Occipital lobe (tissue), 3 donors: ENCODE measurements at places on chromosomes 13 and 19. TPM values are rescaled to one million over a fixed set of nuclear protein-coding genes. Genes with fewer than 3 reads are reported as not detected.

- no peak for DNase-seq
These were observed 47.8 kb downstream of the TSHZ3 start for GRCh38 chr19:31301306-31301980.

- no peak for DNase-seq
These were observed 5.1 kb downstream of the USE1 start for GRCh38 chr19:17220207-17220758.

GRCh38 chr19:19459707-19460251 is 54.3 kb downstream of the GATAD2A start:
- peak; percentile 36 for DNase-seq

DNA sequence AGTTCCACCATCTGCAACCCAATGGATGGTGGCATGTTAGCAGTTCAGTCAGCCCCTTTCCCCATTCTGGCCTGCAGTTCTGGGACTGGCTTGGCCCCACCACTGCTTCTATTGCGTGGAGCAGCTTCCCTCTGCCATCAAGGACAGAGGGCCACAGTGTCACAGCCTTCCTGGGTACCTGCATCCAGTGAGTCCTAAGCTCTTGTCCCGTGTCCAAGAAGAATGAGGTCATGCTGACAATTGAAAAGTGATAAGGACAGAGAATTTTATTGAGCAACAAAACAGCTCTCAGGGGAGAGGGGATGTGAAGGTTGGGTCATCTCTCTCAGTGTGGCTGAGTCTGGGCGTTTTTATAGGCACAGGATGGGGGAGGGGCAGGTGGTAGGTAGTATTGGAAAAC is 33.5 kb upstream of the SIN3B start:
- DNase-seq: no peak

DNA sequence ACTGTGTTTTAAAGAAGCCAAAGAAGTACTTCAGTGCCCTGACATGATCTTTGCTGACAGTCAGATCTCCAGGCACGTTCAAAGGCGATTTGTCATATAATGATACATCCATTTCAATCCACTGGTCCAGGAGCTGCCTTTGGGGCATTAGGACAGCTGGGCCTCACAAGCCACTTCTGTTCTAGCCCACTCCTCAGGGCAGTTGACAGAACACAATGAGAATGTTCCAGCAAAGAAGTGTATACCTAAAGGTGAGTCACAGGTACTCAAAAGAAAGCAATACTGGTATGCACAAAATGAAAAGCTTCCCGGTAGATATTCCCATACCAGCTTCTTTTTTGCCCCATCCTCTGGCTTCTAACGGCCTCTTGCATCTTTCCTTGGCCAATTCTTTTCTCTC is 12.5 kb upstream of the MAP3K10 start:
- no peak for DNase-seq

DNA sequence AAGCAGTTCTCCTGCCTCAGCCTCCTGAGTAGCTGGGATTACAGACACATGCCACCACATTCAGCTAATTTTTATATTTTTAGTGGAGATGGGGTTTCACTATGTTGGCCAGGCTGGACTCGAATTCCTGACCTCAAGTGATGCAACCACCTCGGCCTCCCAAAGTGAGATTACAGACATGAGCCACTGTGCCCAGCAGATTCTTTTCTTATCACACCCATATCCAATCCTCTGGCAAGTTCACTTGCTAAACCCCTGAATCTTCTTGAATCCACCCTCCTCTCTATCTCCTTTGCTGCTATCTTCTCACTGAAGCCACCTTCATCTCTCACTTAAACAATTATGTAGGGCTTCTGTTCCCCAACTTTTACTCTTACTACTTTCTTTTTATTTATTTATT is 17.5 kb downstream of the TMEM143 start:
- no peak for DNase-seq

GRCh38 chr13:111345682-111346081 is 25.2 kb downstream of the TEX29 start:
- DNase-seq: no peak

DNA sequence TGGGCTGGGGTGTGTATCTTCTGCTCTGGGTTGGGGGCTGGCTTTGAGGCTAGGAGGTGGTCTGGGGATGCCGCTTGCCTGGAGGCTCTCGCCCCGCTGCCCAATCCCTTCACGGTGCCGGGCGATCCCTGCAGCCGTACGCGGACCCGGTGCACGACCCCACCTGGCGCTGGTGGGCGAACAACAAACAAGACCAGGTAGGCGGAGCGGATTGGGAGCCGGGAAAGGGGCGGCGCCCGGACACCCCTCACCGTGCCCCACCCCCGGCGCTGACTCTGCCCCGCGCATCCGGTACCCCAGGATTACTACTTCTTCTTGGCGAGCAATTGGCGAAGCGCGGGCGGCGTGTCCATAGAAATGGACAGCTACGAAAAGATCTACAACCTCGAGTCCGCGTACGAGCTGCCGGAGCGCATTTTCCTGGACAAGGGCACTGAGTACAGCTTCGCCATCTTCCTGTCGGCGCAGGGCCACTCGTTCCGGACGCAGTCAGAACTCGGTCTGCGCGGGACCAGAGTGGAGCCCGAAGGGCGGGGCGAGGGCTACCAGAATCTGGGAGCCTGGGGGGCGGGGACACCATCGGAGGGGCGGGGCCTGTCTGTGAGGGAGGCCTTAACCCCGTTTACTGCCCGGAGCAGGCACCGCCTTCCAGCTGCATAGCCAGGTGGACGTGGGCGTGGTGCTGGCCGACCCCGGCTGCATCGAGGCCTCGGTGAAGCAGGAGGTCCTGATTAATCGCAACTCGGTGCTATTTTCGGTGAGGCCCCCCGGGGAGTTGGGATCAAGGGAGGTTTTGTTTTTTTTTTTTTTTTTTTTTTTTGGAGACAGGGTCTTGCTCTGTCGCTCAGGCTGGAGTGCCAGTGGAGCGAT is 12.1 kb upstream of the PSMD8 start:
- DNase-seq: no peak

DNA sequence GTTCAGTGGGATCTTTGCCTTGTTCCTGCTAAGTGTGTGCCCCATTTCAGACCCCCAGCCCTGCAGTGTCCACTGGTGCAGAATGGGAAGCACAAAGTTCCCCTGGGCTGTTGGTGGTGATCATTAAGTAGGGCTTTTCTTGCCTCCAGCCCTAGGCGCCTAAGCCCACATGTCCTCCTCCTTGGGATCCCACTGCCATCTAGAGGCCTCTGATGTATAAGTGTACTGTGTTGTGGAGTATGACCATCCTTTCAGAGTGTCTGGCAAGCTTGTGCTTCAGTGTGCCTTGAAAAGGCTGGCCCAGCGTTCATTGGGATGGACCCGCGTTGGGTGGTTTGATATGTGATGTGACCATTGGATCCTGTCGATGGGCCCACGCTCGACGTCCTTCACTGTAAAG is 71.2 kb downstream of the WASF3 start:
- no peak for DNase-seq

DNA sequence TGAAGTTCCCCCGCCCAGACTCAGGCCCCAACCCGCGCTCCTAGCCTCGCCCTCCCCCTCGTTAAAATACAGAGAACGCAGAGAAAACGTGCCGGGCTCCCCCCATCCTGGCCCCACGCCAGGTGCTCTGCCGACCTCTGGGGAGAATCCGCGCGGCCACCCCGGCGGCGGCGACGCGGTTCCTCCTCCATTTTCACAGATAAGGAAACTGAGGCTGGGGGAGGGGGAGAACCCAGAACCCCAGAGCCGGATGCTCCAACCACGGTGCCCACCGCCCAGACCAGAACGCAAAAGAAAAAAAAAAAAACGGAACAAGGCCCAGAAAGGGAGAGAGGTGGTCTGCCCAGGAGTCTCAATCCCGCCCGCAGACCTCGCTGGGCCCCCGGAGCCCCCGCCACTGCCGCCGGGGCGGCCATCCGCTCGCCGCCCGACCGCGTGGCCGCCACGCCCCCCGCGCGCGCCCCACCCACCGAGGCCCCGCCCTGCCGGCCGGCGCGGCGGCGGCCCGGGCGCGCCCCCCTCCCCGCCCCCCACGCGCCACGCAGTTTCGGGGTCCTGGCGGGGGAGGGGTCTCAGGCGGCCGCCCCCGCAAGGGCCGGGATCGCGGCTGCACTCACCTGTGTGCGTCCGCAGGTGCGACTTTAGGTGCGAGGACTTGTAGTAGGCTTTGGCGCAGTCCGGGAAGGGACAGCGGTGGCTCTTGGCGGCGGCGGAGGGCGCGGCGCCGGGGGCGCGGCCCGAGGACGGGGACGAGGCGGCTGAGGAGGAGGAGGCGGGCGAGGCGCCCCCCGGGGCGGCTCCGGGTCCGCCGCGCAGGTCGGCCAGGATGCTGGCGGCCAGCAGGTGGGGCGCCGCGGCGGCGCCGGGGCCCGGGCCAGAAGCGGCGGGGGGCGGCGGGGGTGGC is 703 bp downstream of the KLF16 start:
- DNase-seq: no peak

DNA sequence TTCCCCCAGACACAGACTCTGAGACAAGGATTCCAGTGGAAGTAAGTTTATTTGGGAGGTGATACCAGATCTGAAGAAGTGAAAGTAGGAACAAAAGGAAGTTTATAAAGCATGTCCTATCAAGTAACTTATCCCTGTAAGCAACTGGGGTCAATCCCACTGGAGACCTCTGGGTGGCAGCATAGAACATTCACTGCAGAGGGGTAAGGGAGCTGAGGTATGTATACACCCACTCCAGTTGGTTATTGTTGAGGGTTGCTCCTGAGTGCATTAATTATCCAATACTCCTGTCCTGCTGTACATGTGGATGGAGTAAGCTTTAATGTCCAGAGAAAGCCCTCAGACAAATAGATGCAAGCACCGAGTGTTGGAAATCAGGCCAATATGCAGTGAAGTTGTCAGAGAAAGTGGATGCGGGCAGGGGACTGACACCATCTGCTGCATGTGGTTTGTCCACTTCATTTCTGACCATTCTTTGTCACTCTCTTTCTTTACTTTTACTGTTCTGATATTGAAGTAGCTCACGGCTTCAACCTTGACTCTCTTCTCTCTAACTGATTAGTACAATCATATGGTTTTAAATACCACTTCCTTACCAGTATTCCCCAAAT is 46.7 kb downstream of the NOTCH3 start:
- no peak for DNase-seq

GRCh38 chr13:51236491-51236792 is 14.2 kb downstream of the FAM124A start:
- no peak for DNase-seq

DNA sequence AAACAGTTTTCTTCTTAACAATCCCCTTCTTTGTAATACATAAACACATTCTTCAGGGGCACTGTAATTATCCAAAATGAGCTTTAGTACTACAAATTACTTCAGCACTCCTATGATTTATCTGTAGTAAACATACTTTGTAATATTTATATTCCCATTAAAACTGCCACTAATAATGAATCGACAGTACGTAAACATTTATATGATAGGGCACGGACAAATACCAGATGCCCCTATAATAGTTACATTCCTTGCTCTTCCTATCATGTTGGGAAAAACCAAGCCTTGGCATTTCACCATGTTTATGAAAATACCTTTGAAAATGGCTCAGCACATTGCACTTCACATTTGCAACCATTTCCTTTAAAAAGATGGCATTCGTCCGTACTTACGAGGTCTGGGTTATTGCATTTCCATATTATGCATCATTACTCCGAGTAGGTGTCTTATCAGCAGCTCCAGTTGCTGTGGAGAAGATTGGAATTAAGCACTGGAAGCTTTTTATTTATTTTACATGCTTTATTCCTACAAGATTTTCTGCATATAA is 1043.4 kb downstream of the DIAPH3 start:
- DNase-seq: no peak

DNA sequence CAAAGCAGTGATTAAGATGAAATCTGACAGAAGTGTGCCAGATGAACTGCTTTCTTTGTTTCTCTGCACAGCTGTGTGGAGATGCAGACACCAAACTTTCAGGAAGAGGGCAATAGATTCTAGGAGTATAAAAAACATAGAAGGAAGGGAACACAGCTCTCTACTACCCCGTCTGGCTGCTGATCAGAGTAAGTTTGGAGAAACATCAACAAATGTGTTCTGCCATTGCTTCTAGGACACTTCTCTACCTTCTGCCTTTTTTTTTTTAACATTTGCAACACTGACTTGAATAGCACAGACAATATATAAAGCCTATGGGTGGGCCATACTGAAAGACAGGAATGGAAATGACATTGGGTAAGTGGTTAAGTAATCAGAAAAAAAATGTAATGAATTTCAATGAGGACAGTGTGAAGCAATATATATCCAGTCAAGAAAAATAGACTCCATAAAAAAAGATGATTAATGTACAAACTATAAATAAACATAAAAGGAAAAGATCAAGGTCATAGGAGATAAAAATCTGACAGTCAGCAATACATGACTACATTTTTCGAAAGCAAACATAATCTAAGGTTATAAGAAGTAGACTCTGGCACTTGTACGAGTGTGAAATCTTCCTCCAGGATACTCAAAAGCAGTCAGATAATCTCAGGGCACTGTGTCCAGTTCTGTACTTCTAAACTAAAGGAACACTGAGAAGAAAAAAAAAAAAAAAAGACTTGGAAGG is 21.4 kb downstream of the NUFIP1 start:
- no peak for DNase-seq

DNA sequence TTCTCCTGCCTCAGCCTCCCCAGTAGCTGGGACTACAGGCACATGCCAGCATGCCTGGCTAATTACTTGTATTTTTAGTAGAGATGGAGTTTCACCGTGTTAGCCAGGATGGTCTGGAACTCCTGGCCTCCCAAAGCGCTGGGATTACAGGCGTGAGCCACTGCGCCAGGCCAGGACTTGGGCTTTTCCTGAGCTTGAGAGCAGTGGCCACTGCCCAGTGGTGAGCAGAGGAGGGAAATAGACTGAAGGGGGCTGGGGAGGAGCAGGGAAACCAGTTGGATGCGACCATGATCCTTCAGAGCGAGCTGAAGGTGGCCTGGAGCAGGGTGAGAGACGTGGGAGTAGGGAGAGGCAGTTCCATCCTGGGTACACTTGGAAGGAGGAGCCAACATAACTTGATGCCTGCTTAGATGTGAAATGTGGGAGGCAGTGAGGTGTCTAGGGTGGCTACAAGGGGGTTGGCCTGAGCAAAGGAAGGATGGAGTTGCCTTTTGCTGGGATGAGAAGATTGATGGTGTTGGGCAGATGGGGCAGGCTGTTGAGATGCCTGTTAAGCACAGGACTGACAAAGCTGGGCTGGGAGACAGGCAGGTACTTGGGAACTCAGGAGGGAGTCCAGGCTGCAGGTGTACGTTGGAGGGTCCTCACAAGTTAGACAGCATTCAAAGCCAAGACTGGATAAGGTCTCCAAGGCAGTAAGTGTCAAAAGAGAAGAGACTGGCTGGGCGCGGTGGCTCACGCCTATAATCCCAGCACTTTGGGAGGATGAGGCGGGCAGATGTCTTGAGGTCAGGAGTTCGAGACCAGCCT is 31.8 kb downstream of the KCTD15 start:
- DNase-seq: no peak

- peak; percentile 71 for DNase-seq
These were observed 18.2 kb downstream of the LSM4 start for GRCh38 chr19:18304458-18305310.

- DNase-seq: no peak
These were observed 6.1 kb upstream of the ZNF787 start for GRCh38 chr19:56126983-56127780.

The UGGT2 gene
- 81.6 TPM for total RNA-seq

The RUBCNL gene
- total RNA-seq: 5.8 TPM

The HNRNPM gene
- 49.9 TPM for total RNA-seq

The GPR18 gene
- total RNA-seq: not detected

The PDCD5 gene
- total RNA-seq: 32.3 TPM

The S1PR5 gene
- total RNA-seq: 0.31 TPM

The ZNF525 gene
- 37.1 TPM for total RNA-seq
